ENCODE measurements at places on chromosomes 6 and 20. TPM values are rescaled to one million over a fixed set of nuclear protein-coding genes. Genes with fewer than 3 reads are reported as not detected.

ADGRB3 gene
- 1.5 TPM for total RNA-seq

ENPP1 gene
- total RNA-seq = 13.7 TPM

YIPF3 gene
- total RNA-seq = 59.5 TPM

NDRG3 gene
- total RNA-seq = 16.8 TPM

LRRC73 gene
- 0.22 TPM for total RNA-seq

CTCFL gene
- total RNA-seq = 0.04 TPM

VSX1 gene
- not detected for total RNA-seq

TPX2 gene
- total RNA-seq = 21.9 TPM

ZBTB12 gene
- total RNA-seq = 2.7 TPM

MOCS3 gene
- total RNA-seq = 3.8 TPM

RBM24 gene
- total RNA-seq = 157 TPM

HSPA12B gene
- total RNA-seq = 18.3 TPM

KCNK16 gene
- total RNA-seq = not detected

LATS1 gene
- total RNA-seq = 21.8 TPM

MMUT gene
- 15.0 TPM for total RNA-seq

BHLHE23 gene
- not detected for total RNA-seq

All from muscle of leg (tissue), 16 donors.